Ureter (tissue), 1 donor: ENCODE measurements at places on chromosomes 3 and 15. TPM values are rescaled to one million over a fixed set of nuclear protein-coding genes. Genes with fewer than 3 reads are reported as not detected.

ACKR4 gene
- total RNA-seq, result 10.4 TPM

NOX5 gene
- total RNA-seq, result 0.89 TPM

ISL2 gene
- 0.62 TPM for total RNA-seq

FANCD2OS gene
- not detected for total RNA-seq

GPR171 gene
- 4.7 TPM for total RNA-seq

AMIGO3 gene
- not detected for total RNA-seq

C2CD4A gene
- 0.49 TPM for total RNA-seq

MYLK gene
- total RNA-seq, result 942 TPM

EFCAB12 gene
- total RNA-seq, result 0.26 TPM

PTX3 gene
- total RNA-seq, result 2.1 TPM
